ENCODE measurements at places on chromosomes 1 and 21. TPM values are rescaled to one million over a fixed set of nuclear protein-coding genes. Genes with fewer than 3 reads are reported as not detected.

The PRKACB gene
- total RNA-seq = 7.9 TPM

The OMA1 gene
- total RNA-seq = 7.5 TPM

The AMPD2 gene
- total RNA-seq = 32.3 TPM

The POU3F1 gene
- total RNA-seq = not detected

The AKR7A3 gene
- total RNA-seq = 0.16 TPM

The F3 gene
- total RNA-seq = 3.3 TPM

The OR2T2 gene
- not detected for total RNA-seq

The CD160 gene
- total RNA-seq = 0.10 TPM

The FAM3B gene
- not detected for total RNA-seq

The GPX7 gene
- not detected for total RNA-seq

The MSH4 gene
- not detected for total RNA-seq
